ENCODE measurements at places on chromosomes 16 and 17.

GRCh38 chr17:8337802-8338752, 1.6 kb upstream of the ODF4 start:
- no peak for DNase-seq

DNA sequence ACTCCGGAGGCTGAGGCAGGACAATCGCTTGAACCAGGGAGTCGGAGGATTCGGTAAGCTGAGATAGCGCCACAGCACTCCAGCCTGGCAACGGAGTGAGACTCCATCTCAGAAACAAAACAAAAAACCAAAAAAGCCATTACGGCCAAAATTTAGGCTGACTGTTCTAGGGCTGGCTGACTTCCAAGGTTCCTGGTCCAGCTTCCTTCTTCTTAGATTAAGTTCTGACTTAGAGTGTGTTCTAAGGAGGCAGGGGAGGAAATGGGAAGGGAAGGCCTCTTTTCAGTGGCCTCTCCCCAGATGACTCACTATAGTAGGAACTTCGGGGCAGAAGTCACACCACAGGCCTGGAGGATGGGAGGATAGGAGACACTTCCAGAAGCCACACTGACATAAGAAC, 27.7 kb upstream of the CLEC18B start:
- no peak for DNase-seq

- no peak for DNase-seq
These were observed 35.0 kb downstream of the BCAS3 start for GRCh38 chr17:60712675-60713074.

DNA sequence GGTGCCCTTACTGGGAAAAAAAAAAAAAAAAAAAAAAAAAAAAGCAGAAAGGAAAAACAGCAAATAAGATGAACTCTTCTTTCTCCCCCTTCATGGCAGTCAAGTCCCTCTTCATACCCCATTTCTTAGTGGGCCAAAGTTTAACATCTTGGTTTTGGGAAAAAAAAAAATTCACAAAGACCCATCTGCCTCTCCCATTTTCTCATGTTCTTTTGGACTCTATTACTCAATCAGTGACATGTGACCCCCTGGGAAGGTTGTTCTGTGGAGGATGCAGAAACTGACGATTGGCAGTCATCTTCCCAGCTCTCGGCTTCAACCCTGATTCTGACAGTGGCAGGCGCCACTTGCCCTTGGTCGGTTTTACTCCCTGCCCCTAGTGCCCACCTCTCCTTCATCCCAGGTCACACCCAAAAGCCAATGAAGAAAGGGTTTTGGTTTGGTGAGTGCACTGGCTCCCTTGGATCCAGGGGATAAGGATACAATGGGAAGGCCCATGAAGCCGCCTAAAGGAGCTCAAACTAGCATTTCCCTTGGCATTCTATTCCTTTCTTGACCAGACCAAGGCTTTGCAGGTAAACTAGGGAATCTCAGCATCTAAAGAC, 60.7 kb upstream of the TBX2 start:
- DNase-seq: no peak

DNA sequence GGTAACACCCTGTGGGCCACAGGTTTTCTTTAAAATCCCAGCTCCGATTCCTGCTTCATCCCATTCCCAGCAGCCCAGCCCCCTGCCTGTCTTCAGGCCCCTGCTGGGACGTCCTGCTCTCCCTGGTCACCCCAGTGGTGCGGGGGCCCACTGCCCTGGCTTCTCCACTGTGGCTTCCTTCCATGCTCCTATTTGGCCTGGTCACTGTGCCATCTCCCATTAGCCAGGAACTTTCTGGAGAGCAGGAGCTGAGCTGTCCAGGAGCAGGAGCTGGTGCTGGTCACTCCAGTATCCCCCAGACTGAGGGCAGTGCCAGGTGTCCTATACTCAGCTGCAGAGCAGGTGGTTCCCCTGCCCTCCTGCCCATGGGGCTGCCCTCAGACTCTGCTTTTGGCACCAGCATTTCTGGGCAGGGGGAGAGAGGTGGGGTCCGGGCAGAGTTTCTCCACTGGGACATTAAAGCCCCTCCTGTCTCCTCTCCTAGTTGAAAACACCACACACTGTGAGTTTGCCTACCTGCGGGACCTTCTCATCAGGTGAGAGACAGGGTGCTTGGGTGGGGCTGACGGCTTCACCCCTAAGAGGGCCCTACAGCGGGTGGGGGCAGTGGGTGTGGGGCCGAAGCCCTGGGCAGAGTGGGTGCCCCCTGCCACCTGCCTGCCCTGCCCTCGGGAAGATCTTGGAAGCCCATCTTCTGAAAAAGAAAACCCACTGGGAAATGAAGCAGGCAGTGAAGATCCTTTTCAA, 356.2 kb downstream of the SEC14L1 start:
- no peak for DNase-seq

- peak; percentile 13 for DNase-seq
These were observed 86.1 kb downstream of the ZDHHC7 start for GRCh38 chr16:84925092-84925772.

- DNase-seq: no peak
These were observed 62.8 kb upstream of the HS3ST2 start for GRCh38 chr16:22751104-22751667.

GRCh38 chr16:57314161-57314785, 29.8 kb upstream of the PLLP start:
- no peak for DNase-seq

GRCh38 chr17:67867591-67867990, 42.3 kb downstream of the BPTF start:
- no peak for DNase-seq

DNA sequence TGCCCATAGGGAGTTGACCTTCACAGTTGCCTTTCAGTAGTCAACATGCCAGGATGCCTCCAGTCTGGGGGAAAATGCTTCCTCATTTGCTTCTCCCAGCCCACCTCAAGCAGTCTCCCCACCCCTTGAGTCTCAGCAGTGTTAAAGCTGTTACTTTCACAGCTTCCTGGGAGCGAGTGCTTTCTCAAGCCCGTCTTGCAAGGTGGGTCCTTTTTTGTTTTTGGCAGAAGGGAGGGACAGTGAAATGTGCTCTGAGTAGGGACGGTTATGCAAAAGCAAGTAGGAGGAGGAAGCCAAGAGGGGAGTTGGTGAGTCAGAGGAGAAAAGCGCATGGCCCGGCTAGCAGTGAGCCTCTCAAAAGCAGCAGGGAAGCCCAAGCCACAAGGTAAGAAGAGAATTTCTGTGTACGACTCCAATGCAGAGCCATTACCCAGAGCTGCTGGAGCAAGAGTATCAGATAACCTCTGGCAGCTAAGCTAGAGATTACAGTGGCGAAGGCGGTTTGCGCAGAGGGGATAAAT, at the start of gene CHST4:
Gene CHST4, plus strand, starts transcription at position 316 of the 521 bp plus-strand sequence. CDS start 10,252 bp downstream, outside the sequence.
- DNase-seq: peak; percentile 41

DNA sequence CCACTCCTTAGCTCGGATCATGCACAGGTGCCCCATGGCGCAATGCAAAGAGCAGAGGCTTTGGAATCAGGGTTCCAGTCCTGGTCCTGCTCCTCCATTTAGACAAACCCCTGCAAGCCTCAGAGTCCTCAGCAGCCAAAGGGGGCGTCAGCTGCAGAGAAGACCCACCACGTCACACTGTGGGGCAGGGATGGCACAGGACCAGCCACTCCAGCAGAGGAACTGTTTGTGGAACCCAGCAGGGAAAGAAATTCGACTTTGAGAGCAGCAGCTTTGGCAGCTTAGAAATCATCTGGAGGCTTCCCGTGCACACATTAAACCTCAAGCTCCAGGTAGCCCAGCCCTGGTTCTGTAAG, 25.2 kb downstream of the C17orf100 start:
- DNase-seq: no peak

DNA sequence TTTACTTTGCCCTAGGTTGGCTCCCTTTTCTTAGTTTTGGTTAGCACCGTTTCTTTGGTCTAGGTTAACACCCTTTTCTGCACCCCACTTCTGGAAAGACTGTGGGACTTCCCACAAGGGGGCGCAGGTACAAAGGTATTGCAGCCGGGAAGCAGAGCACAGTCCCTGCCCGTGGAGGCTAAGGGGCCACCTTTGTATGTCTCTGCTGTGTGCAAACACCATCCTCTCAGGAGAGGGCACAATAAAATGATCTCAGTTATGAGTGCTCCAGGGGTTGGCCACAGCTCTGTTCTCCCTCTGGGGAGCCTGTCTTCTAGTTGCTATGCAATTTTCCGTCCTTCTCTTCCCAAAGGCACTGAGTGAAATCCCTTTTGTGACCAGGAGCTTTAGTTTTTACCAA, 28.4 kb upstream of the TMC5 start:
- peak; percentile 85 for DNase-seq

DNA sequence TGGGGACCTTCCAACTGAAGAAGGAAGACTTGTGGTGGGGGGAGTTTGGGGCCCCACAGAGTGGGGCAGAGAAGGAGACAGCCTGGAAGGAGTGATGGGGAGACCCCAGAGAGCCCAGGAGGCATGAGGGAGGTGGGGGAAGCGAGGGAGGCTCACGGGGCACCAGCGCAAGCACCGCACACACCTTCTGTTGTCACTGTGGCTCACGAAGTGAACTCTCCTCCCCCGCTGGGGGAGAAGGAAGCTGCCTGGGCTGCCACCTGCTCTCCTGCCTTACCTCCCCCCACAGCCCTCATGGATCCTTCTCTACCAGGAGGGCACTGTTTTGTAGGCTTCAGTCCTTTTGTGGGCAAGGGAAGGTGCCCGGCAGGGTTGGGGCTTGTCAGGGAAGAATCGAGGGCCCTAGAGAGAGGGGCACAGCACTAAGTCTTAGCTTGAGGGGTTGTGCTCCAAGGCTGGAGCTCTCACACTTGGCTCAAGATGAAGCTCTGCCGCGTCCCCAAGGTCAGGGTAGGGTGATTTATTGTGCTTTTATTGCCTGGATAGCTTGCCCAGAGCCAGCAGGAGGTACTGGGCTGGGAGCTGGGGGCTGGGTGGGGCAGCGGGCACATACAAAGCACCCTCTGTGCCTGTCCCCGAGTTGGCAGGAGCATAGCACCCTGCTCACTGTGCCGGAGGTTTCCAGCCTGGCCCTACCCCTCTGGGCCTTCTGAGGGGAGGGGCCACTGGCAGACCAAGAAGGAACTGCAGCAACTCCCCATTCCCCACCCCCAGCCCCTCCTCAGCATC, 4.6 kb upstream of the STARD3 start:
- DNase-seq: peak; percentile 62

GRCh38 chr17:76811834-76812233, 56.4 kb upstream of the MGAT5B start:
- no peak for DNase-seq

DNA sequence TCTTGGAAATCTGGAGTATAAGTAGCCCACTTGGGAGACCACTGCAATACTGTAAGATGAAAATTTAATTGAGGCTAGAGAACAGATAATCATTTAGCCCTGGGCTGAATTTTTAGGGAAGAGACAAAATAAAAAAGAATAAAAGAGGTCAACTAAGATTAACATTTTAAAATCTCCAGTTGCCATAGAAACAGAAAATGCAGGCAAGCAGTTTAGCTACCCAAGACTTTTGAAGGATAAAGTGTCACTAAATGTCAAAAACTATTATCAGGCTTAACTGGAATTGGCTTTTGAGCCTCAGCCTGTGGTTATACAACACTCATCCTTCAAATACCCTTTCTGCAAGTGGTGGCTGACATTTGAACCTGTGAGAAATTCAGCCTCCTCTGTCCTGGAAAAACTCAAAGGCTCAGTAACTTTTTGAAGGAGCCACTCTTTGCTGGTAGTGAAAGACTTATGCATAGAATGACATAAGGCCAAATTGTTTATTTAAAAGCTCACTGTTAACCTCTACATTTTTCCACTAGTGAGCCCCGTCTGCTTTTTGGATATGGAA, 220.7 kb upstream of the KCNJ16 start:
- no peak for DNase-seq

- peak; percentile 72 for DNase-seq
These were observed 3.9 kb upstream of the KRT28 start for GRCh38 chr17:40803617-40804082.

GRCh38 chr16:69763599-69763942, 1.4 kb downstream of the WWP2 start:
- no peak for DNase-seq

- no peak for DNase-seq
These were observed 232.7 kb downstream of the MRTFB start for GRCh38 chr16:14303639-14304394.

DNA sequence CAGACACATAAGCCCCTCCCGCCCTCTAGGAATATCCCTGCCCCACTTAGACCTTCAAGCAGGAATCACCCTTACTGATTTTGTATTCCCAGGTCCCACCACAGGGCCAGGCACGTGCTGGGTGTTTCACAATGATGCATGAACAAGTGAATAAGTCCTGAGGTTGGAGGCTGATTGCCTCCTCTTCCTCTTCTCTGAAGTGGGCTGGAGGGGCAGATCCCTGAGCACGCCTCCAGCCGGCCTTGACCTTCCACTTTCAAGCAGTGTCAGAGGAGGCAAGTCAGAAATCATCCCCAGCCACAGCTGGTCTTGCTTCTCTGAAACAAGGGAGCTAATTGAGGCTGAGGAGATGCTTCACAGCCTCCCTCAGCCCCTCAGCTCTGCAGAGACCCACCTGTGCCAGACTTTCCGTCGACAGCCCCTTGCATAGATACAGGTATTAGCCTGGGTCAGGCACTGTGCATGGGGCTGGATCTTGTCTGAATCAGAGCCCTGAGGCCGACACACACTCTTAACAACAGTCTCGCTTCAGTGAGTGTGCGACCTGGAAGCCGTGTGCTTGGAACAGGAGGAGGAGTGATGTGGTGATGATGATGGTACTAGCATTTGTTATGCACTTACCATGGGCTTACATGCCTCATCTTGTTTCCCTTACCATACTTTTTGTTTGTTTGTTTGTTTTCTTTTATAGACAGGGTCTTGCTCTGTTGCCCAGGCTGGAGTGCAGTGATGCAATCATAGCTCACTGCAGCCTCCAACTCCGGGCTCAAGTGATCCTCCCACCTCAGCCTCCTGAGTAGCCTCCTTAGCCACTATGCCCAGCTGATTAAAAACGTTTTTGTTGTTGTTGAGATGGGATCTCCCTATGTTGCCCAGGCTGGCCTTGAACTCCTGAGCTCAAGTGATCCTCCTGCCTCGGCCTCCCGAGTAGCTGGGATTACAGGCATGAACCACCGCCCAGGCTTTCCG, 15.0 kb downstream of the MRM1 start:
- no peak for DNase-seq

Data from NCI-H1092 (cell line).